ENCODE measurements at places on chromosomes 6 and 20.
A peak's percentile ranks its signal among the peaks of the same experiment; 100 is the strongest.

DNA sequence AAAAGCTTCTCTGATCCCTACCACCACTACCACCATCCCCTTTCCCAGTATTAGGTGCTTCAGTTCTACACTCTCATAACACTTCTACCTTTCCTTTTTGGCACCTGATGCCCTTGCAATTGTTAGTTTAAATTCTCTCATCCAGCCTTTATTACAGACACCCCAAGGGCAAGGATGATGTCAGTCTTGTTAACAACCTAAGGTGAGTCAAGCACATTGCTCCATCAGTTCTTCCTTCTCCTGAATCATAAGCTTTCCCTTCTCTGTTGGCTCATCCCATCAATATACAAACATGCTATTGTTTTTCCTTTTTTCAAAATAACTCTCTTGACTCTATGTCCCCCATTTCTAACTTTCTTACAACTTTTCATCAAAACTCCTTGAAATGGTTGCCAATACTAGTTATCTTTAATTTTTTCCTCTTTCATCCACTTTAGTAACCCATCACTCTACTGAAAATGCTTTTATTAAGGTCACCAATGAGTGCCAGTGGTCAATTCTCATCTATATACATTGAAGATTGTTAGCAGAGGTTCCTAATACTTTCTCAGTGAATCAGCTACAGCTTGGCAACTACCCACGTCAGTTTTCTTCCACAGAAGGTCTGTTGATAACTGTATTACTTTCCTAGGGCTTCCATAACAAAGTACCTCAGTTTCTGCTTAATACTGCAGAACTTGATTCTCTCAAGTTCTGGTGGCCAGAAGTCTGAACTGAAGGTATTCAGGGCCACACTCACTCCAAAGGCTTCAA, 97.1 kb upstream of the FLRT3 start:
- DNase-seq, result no peak

- DNase-seq, result peak; percentile 19
These were observed 14.6 kb downstream of the MYBL2 start for GRCh38 chr20:43681468-43681942.

DNA sequence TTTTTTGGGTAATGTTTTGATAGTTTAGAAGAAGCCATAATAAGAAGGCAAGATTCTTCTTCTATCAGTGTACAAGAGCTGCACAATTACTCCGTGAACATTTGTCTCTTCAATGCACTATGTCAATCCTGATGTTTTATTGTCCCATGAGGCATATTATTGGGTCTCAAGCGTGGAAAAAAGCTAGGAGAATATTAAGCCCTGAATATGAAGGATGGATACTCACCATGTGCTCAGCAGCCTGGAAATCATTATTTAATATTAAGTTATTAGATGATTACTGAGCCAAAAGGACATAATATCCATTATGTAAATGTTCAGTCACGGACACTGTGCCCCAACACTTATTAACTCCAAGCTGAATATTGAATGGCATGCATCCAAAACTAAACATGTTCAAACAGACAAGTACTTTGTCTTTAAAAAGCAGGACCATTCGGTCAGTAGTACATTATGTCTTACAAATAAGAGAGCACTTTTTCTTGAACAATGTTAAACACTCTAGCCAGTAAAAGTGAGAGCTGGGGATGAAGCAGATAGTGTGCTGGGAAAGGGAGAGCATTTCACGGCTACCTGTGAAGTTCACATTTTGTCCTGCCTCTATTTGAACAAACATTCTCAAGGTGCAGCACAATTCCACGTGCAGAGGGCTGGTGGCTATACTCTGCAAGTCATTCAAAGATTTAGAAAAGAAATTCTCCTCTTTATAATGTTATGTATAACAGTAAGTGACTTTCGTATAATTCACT, 70.6 kb upstream of the CNR1 start:
- no peak for DNase-seq

DNA sequence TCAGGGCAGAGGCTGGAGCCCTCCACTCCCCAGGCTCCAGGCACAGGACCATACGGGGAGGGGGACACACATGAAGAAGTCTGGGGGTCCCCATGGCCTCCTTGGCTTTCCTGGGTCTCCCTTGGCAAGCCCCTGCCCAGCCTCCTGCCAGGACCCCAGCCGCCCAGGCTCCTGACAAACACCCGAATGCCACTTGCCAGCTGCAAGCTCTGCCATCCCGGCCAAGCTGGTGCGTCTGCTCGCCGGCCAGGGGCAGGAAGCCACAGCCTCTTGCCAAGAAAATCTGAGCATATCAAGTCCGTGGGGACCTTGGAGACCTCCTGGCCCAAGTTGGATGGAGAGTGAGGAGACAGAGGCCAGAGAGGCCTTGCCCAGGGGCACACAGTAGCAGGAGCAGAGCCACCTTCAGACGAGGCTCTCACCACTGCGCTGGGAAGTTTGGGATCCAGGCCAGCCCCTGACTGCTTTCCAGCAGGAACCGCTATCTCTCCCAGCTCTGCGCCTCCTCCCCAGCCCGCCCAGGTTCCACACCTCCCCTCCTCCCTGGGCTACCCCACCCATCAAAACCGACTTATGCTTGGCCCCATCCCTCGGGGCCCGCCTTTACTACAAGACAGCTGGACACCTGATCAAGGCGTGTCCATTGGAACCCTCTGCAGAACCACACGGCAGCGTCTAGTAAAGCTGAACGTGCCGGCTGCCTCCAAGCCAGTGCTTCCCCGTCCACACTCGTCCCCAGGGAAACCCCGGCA, 80.2 kb downstream of the GRM4 start:
- DNase-seq, result no peak

GRCh38 chr20:37567671-37568588, 40.3 kb upstream of the BLCAP start:
- DNase-seq, result peak; percentile 66

Data from NCI-H1436 (cell line).